H9 (cell line): ENCODE measurements at places on chromosomes 2 and 18.

GRCh38 chr2:16194096-16194390 is 253.7 kb downstream of the MYCN start:
- DNase-seq = no peak

GRCh38 chr2:18792684-18793083 is 203.3 kb upstream of the NT5C1B start:
- DNase-seq = no peak

DNA sequence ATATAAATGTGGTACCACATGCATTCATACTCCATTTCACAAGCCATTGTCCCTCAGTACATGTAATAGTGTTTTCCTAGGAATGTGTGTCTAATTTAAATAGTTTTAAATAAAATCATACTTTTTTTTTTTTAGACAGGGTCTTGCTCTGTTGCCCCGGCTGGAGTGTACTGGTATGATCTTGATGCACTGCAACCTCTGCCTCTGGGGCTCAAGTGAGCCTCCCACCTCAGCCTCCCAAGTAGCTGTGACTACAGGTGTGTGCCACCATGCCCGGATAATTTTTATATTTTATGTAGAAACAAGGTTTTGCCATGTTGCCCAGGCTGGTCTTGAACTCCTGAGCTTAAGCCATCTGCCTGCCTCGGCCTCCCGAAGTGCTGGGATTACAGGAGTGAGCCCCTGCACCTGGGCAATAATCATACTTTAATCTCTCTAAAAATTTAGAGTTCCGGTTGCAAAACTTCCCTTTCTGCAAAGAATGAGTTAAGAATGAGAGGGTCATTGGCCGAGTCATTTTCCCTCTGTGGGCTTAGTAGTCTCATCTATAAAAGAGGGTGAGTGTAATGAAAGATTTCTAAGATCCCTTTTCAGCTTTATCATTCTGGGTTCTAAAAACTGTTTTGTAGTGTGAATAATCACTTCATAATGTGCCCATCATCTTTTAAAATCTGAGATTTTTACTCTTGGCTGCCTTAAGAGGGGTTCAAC is 116.0 kb upstream of the PELI1 start:
- DNase-seq = no peak

- DNase-seq = no peak
Measured at GRCh38 chr2:26270373-26270772, 25.6 kb downstream of the HADHB start.

DNA sequence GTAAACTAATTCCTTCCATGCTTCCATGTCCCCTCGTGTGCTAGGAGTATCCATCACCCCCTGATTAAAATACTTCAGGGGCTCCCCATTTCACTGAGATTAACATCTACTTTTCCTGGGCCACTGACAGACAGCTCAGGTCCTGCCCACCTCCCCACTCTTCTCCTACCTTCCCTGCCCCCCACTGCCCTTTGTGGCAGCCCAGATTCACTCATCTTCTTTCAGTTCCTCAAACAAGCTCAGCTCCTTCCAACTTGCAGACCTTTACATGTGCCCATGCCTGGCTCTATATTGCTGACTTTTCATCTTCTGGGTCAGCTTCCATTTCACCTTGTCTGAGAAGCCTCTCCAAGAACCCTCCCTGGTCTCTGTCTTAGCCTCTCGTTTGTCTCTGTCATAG is 12.0 kb downstream of the RUFY4 start:
- no peak for DNase-seq

- no peak for DNase-seq
Measured at GRCh38 chr18:23538870-23539269, 35.6 kb downstream of the RMC1 start.

DNA sequence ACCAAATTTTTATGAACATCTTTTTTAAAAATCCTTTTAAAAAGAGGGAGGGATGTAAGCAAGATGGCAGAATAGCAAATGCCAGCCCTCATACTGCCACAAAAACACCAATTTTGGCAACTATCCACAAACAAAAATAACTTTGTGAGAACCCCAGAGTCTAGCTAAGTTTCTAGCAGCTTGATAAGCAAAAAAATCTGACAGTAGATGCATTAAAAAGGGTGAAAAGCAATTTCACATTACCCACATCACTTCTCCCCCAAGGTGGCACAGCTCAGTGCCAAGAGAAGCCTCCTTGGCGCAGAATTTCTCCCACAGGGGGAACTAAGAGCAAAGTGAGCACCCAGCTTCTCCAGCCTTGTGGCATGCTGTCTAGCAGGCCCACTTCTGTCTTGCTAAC is 74.6 kb downstream of the L3MBTL4 start:
- DNase-seq = no peak

DNA sequence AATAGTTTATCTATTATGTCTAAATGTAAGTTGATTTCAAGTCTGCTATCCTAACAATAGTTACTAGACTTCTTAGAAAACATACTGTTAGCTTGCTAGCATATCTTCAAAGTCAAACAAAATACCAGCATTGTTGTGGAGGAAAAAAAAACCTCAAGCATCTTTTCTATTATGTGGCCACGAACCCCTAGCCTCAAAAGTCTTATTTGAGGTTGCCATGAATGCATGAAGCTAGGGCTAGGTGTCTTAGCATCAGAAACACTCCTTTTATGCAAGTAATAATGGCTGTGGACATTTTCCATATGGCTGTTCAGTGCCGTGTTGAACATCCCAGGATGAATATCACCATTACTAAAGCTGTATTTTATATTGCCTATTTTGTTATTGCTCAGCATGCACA is 86.6 kb upstream of the OTX1 start:
- DNase-seq = no peak

DNA sequence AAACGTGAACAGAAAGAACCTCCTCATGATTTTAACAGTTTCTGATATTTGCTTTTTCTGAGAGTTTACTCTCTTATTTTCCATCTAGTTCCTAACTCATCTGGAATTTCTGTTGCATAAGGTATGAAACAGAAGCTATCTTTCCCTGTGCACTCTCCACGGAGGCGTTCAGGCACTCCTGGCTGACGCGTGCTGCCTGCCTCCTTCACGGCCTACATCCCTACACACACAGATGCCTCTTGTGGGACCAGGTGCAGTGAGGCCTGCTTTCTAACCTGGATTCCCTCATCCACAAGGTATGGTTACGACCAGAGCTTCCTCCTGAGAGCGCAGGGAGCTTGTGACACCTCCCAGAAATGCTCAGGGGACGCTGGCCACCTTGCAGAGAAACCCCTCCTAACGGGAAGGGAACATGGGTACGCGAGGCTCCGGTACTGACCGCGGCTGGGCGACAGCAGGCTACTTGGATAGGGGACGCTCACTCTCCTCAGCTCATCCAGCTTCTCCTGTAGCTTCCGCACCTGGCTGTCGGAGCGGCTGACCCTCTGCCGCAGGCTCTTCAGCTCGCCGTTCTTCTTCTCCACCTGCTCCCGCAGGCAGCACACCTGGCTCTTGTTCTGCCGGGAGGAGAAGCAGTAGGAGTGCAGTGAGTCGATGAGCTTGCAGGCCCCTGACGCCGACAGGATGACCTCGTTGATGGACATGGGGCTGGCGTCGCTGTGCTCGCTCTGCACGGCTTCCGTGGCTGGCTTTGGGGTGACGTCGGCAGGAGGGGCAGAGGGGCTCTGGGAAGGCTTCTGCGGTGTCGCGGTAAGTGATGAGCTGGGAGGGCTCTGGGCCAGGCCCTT is 4.3 kb downstream of the THAP4 start:
- no peak for DNase-seq

DNA sequence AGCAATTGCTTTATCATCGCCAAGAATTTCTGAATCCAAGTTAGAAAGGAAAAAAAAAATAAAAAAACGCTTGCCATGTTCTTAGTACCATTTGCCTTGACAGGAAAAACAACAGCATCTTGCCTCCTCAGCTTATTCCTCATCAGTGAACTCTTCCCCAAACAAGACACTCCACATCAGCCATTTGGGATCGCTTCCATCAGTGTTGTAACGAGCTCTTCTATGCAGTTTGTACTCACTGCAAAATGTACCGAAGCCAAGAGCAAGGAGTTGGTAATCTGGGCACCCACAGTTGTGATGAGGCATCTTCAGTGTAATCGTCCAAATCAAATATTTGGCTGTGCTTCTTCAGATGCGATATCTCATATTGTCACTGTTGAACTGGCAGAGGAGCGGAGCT is 503.7 kb downstream of the TMEM182 start:
- no peak for DNase-seq

DNA sequence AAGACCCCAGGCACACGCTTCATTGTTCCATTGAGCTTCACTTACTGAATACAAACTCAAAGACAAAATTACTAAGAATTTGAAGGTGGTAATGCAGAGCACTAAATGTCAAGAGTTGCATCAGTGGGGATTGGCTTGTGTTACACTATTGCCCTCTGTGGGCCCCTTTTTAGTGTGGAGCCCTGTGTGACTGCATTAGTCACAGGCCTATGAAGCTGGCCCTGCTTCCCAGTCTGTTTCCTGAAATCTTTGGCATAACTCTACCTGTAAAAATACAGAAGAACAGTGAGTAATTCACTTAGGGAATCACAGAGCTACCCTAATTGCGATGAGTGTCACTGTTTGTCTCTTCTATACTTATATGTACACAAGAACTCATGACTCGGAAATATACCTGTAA is 40.0 kb upstream of the STPG4 start:
- DNase-seq = no peak

DNA sequence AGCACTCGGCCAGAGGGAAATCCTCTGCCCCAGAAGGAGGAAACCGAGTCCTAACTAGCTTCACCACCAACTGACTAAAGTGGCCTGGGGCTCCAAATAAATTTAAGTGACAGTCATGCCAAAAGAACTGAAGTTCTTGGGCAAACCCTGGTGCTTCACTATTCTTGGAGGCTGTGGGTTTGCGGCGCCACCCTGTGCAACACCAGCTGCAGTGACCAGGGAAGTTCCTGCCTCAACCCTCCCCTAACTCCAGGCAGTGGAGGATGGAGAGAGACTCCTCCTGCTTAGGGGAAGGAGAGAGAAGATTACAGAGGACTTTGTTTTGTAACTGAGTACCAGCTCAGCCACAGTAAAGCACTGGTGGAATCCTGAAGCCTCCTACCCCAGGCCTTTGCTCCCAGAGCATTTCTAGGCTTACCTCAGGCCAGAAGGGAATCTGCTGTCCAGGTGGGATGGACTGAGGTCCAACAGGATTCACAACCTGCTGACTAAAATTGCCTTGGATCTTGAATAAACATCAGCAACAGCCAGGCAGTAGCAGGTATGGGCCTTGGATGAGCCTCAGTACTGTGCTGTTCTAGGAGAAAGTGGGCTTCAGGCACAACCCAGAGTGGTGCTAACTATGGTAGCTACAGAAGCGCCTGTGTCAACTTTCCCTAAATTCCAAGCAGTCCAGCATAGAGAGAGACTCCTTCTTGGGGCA is 29.4 kb upstream of the BMP10 start:
- no peak for DNase-seq

DNA sequence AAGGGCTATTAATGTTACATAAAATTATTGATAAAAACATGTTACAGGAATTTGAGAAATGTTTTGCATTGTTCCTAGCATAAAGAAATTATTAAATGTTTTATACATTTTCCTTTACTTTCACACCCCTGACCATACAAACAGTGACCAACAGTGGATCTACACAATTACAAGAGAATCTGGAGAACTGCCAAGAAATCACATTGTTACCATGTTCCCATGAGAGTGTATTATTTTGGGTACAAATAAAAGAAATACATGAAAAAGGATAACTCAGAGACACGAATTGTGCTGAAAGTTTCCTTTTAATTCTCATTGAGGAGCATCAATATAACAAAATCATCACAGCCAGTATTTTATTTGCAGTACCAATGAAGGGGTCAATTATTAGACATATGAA is 150.1 kb downstream of the WDPCP start:
- DNase-seq = no peak

- DNase-seq = no peak
Measured at GRCh38 chr2:223020971-223021675, 30.9 kb upstream of the KCNE4 start.

DNA sequence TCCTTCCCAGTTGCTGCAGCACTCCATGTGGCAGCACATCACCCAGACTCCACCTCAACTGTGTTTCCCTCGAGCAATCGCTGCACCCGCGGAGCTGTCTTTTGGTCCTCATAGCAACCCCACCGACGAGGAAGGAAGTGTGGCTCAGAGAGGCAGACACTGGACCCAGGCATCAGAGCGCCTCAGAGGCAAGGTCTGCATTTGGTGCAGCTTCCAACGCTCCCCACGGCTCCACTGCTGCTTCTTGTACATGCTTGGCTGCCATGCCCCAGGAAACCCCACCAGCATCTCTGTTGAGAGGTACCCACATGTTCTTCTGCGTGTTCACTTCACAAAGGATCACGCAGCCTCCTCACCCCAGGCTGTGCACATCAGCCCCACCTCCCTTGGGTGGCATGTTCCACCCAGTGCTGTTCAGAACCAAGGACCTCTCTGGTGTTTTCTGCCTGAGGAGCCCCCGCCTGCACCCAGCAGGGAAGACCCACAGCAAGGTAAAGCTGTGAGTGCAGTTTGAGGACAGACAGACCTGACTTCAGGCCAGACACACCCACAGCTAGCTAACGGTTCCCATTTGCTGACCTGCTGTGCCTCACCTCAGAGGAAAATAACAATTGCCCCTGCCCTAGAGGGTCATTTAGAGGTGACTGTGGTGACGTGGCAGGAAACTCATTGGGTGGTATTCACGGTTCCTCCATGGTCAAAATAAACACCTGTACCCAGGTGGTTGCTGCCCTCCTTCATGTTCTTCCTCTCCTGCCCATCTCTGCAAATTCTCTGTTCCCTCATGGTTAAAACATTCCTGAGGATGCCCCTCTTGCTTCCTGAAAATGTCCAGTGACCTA is 326.3 kb upstream of the MYT1L start:
- no peak for DNase-seq

DNA sequence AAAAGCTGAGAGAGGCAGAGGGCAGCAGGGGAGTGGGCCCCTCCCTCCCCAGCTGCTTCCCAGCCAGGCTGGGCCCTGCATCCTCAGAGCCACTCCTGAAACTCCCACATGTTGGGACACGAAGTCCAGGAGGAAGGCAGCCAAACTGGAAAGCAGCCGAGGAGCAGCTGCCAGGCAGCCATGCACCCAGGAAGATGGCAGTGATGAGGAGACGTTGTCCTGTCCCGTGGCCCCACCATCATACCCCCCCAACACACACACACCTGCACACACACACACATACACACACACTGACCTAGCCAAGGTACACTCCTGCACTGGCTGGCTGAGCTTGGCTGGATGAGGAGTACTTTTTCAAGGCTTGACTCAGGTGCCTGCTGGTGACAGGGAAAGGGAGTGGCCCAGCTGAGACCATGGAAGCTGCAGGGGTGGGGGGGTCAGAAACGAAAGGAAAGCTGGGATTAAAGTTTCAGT is 106.0 kb downstream of the CYP26B1 start:
- no peak for DNase-seq

DNA sequence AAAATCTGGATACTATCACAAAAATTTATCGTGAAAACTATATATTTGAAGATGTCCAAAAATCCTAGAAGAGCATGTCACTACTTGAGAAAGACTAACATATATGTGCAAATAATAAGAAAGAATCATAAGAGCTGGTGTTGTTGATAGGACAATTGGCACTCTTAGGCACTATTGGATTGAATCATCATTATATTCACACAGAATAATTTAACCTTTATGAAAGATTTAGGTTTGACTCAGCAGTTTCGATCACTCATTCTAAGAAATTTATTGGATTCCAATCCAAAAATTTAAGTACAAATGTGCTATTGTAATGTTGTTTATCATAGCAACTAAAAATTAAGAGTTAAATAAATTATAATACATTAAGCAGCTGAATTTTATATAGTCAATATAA is 503.6 kb downstream of the SPAG16 start:
- DNase-seq = no peak

GRCh38 chr2:176202491-176202890 is 14.0 kb downstream of the HOXD1 start:
- DNase-seq = no peak
